ENCODE measurements at places on chromosomes 7 and 10.

- no peak for DNase-seq
These were observed 57.8 kb downstream of the ZRANB1 start for GRCh38 chr10:124999433-125000365.

- no peak for DNase-seq
These were observed 56.6 kb downstream of the AHR start for GRCh38 chr7:17355050-17355449.

DNA sequence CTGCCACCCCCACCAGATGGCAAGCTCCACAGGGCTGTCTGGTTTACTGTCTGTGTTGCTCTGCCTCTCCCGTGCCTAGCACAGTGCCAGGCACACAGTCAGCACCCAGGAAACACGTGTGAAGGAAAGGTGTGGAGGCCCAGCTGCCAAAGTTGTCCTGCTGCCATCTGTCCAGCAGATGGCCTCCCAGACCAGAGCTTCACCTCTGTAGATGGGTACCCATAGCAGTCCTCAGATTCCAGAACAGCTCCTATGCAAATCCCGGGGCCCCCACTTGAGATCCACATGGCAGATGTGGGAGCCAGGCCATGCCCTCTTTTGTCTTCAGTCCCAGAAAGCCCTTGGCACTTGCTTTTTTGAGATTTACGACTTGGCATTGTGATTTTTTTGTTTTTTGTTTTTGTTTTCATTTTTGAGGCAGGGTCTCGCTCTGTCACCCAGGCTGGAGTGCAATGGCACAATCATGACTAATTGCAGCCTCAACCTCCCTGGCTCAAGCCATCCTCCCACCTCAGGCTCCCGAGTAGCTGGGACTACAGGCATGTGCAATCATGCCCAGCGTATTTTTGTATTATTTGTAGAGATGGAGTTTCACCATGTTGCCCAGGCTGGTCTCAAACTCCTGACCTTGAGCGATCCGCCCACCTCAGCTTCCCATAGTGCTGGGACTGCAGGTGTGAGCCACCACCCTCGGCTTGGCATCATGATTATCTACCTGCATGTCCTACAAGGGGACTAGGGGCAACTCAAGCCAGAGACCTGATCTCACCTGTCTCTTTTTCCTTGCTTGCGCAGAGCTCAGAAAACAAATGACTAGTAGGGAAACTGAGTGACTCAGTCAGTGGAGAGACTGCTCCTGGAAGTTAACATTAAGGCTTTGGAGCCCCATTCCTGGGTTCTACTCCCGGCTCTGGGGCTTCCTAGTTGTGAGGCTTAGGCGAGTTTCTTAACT lies 16.9 kb upstream of the PALD1 start:
- no peak for DNase-seq

- DNase-seq: no peak
These were observed 147.7 kb upstream of the NPVF start for GRCh38 chr7:25375805-25376600.

All from stimulated activated CD4-positive, alpha-beta T cell treated with anti-CD3 and anti-CD28 coated beads, TNF-alpha, amount 100 ng/mL, for 24 hours (primary cell).